ENCODE measurements at places on chromosomes 4 and X.

GRCh38 chrX:130125091-130125874, 15.0 kb upstream of the ELF4 start:
- no peak for DNase-seq

GRCh38 chrX:109840585-109840984, 107.5 kb upstream of the ACSL4 start:
- no peak for DNase-seq

DNA sequence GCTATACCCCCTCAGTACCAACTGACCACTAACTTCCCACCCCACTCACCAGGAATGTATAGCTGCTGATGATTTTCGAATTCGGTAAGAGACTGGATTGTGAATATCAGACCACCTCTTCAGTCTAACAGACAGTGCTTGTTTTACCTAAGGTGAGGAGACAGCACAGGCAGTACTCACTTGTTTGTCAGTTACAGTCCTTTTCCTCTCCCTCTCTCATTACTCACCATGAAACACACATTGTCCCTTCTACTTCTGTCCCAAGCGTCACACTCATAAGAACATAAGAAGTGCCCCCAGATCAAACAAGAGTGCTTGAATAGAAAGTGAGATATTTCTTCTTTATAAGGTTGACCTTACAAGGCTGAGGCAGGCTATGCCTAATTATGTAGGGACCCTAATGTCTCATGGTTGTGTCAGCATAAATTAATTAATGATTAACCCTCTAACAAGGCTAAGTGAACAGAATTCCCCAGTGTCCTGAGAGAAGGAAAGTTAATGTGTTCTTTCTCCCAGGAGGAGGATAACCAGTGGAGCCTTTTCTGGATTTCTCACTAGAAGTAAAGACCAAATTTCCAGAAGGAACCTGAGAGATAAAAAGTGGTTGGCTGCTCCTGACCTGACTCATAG, 32.2 kb downstream of the ZCCHC12 start:
- DNase-seq: no peak

GRCh38 chr4:110865611-110866259, 242.9 kb upstream of the PITX2 start:
- no peak for DNase-seq

- no peak for DNase-seq
Measured at GRCh38 chr4:144645102-144645630, 790 bp upstream of the HHIP start.

DNA sequence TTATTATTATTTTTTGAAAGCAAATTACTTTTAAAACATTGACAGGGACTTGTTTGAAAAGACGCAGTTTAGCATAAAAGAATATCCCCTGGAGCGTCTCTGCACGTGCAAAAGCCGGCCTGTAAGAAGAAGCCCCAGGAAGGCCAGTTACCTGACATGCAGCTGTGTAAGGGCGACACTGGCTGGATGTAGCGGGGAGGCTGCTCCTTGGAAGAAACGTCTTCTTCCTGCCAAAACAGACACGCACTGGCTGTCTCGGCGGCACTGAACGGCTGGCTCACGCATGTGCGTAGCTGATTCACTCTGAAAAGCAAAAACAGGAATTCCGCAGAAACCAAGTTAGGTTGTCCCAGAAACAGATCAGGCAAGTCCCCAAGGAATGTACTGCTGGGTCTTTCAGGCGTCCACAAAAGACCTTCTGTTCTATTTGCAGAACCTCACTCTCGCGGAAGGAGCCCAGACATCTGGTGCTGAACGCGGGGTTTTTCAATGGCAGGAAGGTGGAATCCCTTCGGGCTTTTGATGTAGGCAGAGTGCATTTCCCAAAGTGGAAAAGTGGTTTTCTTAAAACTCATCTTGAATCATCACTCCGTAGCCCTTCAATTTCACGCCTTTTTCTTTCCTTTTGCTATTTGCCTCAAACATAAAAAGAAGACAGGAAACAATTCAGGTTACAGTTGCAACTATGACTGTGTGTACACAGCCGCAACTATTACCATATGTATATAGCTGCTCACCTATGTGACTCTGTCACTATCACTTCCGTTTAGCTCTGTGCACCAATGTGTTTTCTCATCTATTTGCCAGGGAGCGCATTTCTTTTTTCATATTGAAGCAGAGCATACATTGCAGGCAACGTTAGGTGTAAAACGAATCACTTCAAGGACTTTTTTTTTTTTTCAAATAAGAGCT, 38.1 kb upstream of the ARSH start:
- no peak for DNase-seq

- no peak for DNase-seq
Measured at GRCh38 chr4:100933628-100934027, 413.7 kb downstream of the PPP3CA start.

GRCh38 chrX:150913511-150913910, 15.0 kb upstream of the CD99L2 start:
- no peak for DNase-seq

DNA sequence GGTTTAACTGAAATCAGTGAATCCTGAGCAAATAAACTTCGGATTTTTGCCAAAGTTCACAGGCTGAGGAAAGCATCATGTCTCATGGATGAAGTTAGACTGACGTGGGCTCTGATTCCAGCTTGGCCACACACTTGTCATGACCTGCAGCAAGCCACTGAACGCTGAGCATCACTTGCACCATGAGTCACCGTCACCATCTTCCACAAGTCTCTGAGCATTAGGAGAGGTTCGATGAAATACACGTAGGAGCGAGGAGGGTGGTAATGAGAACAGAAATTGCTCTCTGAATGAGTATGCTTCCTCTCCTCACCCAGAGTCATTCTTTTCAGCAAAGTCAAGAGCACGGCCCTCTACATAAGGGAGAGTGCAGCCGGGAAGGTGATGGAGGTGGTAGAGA, 3.8 kb upstream of the TRIML2 start:
- DNase-seq: no peak

DNA sequence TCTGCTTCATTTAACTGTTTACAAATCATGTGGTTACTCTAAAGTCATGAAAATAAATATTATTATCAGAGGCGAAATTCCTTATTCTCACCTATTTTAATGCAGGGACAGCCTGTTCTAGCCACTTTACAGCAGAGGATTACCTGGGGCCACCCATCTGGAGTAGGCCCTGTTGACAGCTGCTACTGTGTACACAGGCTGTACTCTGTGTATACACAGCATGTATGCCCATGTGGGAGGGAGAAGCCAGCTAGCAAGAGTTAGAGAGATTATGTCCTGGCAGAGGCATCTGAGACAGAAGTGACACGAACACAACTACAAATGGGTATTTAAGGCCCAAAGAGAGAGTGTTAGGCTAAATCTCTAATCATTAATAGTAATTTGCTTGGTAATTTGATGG, 62.1 kb downstream of the GPRIN3 start:
- no peak for DNase-seq

DNA sequence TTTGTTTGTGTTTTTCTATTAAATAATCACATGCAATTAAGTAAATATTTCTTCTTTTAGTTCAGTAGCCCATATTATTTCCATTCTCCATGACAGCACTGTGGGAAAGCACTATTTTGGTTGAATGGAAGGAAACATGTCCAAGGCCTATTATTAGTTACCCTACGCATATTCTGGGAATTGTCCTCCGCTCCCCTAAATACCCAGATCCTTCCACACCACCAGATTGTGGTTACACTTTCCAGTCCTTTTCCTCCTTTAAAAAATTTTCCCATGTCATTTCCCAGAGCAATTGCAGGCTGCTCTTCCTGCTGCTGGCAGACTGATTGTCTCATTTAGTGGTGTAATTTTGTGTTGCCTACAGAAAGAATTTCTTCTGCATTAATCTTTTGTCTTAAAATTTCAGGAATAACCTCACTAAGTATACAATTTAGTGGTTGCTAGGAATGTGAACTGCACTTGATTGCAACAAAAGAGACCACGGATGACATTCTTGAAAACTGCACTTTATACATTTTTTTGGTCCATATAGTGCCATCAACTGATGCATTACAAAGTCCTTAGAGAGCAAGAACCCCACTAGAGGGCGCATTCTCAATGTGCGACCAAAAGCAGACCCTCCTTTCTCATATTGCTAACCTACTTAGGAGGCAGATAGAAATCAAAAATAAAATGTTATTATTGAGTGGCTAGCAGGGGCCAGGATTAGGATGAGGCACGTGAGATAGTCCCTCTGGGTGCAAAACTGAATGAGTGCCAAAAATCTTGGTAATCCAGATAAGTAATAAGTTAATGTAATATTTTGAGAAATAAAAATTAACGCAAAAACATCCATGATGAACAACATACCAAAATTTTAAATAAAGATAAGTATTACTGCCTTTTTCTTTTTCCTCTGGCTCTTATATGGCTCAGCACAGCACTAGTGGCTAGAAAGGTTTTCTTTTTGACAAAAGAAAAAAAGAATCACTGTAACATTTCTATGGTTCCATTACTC, 98.8 kb upstream of the IQCM start:
- no peak for DNase-seq

DNA sequence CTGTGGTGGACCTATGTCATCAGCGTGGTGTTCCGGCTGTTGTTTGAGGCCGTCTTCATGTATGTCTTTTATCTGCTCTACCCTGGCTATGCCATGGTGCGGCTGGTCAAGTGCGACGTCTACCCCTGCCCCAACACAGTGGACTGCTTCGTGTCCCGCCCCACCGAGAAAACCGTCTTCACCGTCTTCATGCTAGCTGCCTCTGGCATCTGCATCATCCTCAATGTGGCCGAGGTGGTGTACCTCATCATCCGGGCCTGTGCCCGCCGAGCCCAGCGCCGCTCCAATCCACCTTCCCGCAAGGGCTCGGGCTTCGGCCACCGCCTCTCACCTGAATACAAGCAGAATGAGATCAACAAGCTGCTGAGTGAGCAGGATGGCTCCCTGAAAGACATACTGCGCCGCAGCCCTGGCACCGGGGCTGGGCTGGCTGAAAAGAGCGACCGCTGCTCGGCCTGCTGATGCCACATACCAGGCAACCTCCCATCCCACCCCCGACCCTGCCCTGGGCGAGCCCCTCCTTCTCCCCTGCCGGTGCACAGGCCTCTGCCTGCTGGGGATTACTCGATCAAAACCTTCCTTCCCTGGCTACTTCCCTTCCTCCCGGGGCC, 1.2 kb downstream of the GJB1 start:
- no peak for DNase-seq

DNA sequence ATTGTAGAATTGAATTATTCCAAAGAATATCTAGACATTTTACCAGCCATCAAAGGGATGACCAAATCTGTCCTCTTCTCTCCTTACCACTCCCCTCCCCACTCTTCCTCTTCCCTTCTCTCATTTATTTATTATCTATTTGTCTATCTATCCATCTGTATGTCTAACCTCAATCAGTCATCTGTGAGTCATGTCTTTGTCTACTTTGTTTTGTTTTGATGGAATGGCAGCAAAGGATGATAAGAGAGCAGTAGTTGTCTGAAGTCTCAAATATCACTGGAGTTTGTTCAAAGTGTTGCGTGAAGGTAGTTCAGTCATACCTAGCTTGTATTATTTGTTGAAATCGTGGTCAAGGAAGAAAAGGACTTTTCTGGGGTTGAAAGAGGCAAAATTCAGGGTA, 34.7 kb upstream of the PGRMC2 start:
- no peak for DNase-seq

- DNase-seq: no peak
Measured at GRCh38 chrX:38117485-38117884, 103.2 kb downstream of the SRPX start.

DNA sequence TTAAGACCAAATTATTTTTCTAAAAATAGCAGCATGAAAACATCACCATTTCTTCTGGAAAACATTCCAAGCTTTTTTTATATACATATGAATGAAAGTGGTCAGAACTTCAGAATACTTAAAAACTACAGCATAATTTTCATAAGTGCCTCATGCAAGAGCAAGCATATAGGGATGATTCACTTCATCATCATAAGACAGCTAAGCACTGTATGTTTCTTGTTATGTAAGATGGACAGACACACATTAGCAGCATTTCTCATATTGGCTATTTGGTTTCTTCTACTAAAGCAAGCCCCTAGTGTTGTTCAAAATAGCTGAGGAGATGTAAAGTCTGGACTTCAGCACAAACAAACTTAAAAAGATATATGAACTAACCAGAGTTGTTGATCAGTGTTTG, 213.1 kb upstream of the NOCT start:
- DNase-seq: no peak

GRCh38 chr4:82501154-82501442, 60.7 kb downstream of the TMEM150C start:
- no peak for DNase-seq

DNA sequence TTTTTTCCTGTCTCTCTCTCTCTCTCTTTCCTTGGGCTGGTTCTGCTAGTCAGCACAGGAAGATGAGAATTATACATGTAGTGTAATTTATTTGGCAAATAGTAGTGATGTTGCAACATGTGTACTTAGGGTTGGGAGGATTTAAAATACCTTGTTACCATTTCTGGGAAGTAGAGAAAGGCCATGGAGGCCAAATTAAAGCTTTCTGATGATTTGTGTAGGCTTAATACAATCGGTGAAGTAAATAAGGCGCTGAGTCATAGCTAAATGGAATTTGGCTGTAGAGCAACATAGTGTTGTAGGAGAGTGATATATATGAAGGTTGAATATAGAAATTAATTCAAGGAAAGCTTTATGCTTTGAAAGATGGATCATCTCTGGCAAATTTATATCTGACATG, 295.3 kb downstream of the GRID2 start:
- DNase-seq: no peak

- no peak for DNase-seq
Measured at GRCh38 chr4:158722291-158722916, 792 bp downstream of the PPID start.

- DNase-seq: no peak
Measured at GRCh38 chrX:77935886-77936285, 25.4 kb downstream of the ATP7A start.

DNA sequence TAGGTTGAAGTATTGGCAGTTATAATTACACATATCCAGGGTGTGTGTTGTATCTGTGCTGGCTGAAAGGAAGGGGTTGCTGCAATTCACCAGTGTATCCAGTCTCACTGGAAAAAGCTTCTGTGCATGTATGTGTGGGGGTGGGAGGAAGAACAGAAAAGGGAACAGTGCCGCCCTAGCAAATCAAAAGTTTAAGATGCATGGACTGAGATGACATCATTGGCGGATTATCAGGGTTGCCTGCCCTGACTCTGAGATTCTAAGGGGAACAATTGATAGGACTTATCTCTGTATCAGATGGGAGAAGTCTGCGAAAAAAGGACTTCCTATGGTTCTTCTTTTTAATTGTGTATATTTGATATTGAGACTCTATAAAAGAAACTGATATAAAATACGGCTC, 3.5 kb downstream of the SLC25A43 start:
- DNase-seq: no peak

DNA sequence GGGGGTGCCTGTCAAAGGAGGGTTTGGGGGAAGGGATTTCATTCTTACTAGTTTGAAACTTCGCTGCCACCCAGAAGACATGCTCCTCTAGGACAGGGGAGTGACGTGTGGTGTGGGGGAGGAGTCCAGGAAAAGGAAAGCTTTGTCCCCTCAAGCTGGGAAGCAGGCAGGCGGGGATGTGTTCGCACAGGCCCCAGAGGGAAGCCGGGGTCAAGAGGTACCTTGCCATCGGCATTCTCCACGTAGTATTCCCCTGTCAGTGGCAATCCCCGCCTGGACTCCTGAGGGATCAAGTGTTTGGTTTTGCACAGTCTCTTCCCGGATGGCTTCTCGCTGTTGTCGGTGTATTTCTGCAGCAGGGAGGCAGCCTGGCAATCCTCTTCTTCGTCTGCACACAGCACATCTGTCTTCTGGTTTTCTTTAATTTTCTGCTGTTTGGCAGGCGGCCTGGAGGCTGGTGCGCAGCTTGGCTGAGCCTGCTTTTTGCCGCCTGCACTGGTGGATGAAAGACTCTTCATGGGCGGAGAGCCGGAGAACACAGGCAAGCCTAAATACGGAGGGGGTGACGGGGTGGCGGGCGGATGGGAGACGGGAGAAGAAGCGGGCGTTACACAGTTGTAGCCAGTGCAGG, 35.1 kb downstream of the BCOR start:
- DNase-seq: no peak

Data from activated CD4-positive, alpha-beta T cell treated with anti-CD3 and anti-CD28 coated beads for 24 hours (primary cell).